ENCODE measurements at places on chromosomes 12 and 14.

DNA sequence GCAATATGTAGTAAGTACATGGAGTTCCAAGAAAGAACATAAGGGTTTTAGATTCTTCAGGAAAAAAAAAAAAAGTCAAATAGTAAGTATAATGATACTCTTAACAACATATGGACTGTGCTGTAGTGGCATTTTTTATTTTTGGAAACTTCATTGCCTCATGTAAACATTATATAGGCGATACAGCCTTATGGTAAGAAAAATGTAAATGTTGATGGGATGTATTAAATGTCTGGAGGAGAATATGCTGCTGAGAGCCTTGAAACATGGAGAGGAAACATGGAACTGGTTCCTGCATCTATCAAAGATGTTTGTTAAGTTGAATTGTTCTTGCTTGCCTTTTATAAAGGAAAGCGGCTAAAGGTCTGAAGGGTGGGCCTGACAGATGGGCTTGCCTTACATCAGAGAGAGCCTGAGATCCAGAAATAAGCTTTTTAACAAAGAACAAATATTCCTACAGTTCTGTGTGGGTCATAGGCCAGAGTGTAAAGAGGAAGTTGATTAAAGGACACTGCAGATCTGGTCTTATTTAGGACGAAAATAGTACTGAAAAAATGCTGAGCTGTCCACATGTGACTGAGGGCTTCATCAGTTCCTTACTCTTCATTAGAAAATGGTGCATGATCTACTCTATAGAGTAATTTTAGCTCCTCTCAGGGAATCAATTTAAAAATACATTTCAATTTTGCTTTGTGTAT is 448.1 kb upstream of the DCN start:
- no peak for DNase-seq

- peak; percentile 91 for DNase-seq
These were observed 4.4 kb downstream of the REM2 start for GRCh38 chr14:22887260-22887989.

- DNase-seq, result no peak
These were observed 22.1 kb upstream of the CEP170B start for GRCh38 chr14:104843006-104843405.

DNA sequence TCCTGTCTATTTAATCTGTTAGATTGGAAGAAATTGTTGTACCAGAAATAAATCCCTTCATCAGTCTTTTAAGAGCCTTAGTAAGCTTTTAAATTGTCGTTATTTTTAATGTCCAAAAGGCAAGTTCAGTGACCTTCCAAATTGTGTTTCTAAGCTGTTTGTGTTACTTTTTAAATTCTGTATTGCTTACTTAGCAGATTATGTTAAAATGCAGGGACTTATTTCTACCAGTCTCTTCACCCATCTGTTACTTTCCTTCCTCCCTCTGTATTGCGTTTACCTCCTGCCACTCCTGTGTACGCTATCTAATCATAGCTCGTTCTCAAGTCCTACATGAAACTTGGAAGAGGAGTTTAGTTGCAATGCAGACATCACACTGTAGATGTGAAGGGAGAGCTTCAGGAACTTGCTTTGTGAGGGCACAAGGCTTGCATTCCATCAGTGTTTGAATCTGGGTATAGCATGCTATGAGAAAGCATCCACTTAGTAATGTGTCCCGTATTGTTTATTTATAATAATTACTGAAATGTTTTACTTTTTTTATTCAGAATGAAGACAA is 406.5 kb upstream of the RGS6 start:
- no peak for DNase-seq

- peak; percentile 69 for DNase-seq
These were observed 94.7 kb downstream of the SLC2A13 start for GRCh38 chr12:40010899-40011774.

DNA sequence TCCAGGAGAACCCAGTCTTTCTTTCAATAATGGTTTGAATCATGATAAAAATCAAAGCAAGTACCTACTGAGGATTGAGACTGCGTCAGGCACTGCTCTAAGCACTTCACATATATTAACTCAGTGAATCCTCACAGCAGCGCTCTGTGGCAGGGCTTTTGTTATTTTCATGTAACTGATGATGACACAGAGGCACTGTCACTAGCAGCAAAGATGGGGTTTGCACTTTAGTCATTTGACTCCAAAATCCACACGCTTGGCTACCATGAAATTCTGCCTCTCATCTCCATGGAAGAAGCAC is 98.8 kb upstream of the GSC start:
- DNase-seq, result no peak

GRCh38 chr12:89176676-89177075 is 175.6 kb downstream of the DUSP6 start:
- no peak for DNase-seq

DNA sequence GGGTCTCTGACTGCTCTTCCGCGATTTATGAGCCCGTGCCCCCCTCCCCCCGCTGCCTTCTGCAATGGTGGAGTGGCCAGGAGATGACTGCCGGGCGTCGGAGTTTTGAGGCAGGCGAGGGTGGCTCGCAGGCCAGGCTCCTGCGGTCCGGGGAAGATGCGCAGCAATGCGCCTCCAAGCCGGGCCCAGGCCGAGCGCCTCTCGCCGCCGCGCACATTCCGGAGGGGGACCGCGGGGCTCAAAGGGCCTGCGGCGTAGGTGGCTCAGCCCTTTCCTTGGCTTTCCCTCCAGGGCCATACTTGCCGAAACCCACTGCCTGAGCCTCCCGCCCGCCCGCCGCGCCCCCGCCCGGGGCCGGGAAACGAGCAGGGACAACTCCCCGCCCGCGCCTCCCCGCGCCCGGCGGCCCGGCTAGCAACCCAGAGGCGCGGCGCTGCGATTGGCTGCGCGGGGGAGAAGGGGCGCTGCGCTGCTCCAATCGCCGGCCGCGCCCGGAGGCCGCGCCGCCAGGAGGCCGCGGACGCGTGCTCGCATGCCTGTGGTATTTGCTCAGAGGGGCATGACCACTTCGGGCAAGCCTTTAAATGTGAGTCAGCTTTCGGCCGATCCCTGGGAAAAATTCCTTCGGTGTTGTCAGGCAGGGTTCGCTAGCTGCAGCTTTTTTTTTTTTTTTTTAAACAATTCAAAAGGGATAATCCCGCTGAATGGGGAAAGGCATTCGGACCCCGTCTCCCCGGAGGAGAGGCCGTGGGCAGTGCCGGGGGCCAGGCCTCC is 157.9 kb upstream of the PARP11 start:
- DNase-seq, result peak; percentile 99

- peak; percentile 72 for DNase-seq
These were observed 12.5 kb downstream of the EGLN3 start for GRCh38 chr14:33938131-33938949.

DNA sequence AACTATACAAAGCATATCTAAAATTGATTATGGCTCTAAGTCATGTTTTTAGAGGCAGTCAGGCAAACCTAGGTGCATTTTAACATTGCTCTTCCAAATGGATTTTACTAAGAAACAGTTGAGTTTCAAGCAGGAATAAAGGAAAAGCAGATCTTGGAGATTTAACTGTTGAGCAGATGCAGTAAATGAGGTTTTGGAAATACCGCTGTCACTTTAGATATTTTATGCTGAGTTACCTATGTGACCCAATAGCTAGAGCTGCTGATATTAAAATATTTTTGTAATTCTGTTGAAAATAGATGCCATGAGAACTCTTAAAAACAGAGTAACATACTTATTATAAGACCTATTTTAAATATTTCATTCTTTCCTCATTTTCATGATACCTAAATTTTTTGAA is 181.4 kb downstream of the SYT1 start:
- DNase-seq, result no peak

DNA sequence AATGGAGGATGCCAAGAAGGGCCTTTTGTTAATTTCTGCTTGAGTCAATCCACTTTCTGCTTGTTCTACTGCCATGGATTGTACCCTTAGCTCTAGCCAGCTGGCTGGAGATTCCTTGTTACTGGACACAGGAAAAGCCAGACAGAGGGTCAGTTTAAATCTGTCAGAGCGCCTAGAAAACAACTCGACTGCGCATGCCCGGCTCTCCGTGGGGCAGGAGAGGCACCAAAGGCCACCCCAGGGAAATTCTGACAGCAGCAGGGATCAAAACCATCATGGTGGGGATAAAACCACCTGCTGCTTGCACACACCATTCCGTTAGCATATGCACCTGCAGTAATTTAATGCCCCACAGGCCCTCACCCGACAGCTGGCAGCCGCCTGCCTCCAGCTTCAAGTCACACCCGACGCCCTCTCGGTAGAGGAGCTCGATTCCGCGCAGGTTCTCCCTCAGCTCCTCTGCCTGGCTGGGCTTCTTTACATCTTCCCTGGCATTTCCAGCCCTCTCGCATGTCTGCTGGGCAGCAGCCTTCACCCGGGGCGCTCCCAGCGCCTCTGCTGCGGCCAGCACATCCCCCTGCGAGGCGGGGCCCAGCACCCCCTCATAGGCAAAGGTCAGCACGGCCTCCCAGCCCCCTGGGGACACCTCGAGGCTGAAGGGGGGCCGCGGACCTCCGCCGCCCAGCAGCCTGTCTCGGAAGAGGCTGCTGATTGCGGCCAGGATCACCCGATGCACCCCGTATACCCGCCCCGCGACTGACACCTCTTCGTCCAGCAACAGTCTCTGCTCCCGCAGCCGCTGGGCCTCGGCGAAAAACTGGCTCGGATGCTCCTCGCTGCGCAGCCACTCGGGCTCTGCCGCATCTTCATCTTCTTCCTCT is 1.0 kb downstream of the KLHL33 start:
- peak; percentile 26 for DNase-seq
